Suppressor macrophage treated with lipopolysaccharide for 1 hour (primary cell): ENCODE measurements at places on chromosomes 13 and 19.

DNA sequence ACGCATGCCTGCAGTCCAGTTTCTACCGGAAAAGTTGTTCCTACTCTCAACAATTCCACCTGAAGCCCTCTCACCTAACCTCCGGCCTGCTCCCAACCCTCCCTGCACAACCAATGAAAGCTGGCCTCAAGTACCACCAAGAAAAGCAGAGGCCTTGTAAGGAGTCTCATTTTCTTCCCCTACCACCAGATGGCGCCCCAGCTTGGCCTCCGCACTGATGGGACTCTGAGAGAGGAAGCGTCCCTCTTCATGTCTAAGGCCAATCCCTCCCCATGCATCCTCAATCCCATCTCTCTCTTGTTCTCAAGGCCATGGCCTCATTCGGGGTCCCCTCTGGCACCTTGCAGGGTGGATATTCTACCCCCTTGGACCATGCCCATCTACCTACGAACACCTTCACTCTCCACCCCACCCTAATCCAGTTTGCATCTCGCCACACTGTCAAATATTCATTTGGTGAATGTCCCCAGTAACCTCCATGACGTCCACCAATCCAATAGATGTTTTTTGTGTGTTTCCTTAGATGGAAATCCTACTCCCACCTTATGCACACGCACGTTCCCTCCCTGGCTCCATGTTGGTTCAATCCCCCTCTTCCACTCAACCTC is 412.8 kb downstream of the ZNF536 start:
- peak; percentile 87 for DNase-seq

DNA sequence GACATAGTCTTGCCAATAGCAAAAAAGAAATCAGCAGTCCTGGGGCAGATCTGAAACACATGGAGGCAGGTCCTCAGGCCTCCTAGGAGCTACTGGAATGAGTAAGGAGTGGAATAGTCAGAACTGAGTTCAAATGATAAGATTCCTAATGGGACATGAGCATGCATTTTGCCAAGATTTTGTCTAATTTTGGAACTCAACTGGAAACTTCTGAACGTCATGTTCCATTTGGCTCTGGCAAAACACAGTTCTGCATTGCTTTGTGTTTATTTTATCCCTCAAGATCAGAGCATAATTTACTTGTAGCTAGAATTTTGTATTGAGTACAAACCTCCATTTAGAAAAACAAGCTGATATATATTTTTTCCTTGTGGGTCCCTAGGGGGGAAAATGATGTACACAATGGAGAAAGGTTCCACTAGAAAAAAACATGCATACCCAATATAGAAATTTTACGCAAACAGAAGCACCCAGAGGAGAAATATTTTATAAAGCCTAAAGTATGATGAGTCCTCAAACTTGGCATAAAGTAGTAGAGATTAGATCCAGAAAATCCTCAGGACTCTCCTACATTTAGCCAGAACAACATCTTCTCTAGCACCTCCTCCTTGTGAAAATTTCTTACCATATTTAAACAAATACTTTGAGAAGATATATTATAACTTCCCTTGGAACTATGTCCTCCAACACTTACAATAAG is 149.0 kb upstream of the SERP2 start:
- no peak for DNase-seq

- peak; percentile 82 for DNase-seq
Measured at GRCh38 chr19:35549174-35549788, 3.9 kb downstream of the TMEM147 start.

DNA sequence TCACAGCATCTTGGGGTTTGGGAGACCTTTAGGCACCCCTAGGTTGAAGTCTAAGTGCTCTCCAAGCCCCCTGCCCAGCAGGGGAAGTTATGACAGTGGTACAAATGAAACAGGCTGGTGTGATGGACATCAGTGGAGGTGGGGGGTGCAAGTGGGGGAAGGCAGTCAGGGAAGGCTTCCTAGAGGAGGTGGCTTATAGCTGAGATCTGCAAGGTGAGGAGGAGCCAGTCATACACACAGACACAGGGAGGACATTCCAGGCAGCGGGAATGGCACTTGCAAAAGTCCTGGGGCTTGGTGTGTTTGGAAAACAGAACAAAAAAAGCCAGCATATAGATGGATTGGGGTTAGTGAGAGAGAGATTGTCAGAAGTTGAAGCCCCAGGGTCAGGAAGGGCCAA is 11.6 kb downstream of the HSH2D start:
- DNase-seq, result no peak

GRCh38 chr13:95626768-95627167 is 17.7 kb downstream of the DZIP1 start:
- no peak for DNase-seq

GRCh38 chr13:22235285-22235949 is 564.5 kb downstream of the FGF9 start:
- peak; percentile 34 for DNase-seq

- DNase-seq, result peak; percentile 42
Measured at GRCh38 chr19:54096617-54097106, 3.9 kb downstream of the OSCAR start.

- DNase-seq, result no peak
Measured at GRCh38 chr13:72686766-72687165, 40.7 kb downstream of the MZT1 start.

DNA sequence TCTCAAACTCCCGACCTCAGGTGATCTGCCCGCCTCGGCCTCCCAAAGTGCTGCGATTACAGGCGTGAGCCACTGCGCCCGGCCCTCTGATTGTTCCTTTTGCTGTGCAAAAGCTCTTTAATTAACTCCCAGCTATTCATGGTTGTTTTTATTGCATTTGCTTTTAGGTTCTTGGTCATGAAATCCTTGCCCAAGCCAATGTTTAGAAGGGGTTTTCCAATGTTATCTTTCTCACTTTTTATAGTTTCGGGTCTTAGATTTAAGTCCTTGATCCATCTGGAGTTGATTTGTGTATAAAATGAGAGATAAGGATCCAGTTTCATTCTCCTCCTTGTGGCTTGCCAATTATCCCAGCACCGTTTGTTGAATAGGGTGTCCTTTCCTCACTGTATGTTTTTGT is 19.2 kb upstream of the GRTP1 start:
- no peak for DNase-seq

DNA sequence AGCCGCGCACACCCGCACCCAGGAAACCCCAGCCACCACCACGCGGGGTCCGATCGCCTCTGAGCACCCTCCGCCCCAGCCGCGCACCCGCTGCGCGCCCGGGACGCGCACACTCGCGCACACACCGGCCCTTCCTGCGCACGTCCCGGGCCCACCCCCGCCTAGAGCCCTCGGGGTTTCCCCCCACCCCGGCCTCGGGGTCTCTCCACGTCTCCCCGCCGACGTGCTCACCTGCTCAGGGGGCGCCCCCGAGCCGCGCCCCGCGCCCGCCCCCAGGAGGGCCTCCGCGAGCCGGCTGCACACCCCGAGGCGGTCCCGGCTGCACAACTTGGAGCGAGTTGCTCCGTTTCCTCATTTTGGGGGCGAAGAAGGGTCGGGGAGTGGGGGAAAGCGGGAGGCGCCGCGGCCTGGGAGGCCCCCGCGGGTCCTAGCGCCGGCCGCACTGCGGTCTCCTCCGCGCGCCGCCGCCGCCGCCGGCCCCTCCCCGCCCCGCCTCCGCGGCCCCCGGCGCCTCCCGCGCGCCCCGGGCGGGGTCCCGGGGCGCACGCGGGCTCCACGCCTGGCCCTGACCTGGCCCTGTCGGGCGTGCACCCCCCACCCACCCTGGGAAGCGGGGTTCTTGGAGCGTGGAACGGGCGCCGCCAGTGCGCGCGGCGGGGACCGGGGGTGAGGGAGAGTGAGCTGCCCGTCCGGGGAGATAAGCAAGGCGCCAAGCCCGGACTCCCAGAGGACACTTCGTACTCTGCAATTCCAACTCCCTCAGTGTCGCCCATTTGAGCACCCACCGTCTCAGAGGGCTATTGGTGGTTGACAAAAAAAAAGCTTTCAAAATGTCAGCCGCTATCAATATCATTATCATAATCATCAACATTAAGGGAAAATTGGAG is at the start of gene MATK:
TSS of gene MATK (minus strand) at position 444 of the 887 bp plus-strand sequence. CDS start 1,246 bp downstream, outside the sequence.
- DNase-seq, result peak; percentile 61

GRCh38 chr13:111281751-111282311 is 38.6 kb upstream of the TEX29 start:
- peak; percentile 73 for DNase-seq

- peak; percentile 97 for DNase-seq
Measured at GRCh38 chr19:56120371-56121179, 520 bp downstream of the ZNF787 start.

DNA sequence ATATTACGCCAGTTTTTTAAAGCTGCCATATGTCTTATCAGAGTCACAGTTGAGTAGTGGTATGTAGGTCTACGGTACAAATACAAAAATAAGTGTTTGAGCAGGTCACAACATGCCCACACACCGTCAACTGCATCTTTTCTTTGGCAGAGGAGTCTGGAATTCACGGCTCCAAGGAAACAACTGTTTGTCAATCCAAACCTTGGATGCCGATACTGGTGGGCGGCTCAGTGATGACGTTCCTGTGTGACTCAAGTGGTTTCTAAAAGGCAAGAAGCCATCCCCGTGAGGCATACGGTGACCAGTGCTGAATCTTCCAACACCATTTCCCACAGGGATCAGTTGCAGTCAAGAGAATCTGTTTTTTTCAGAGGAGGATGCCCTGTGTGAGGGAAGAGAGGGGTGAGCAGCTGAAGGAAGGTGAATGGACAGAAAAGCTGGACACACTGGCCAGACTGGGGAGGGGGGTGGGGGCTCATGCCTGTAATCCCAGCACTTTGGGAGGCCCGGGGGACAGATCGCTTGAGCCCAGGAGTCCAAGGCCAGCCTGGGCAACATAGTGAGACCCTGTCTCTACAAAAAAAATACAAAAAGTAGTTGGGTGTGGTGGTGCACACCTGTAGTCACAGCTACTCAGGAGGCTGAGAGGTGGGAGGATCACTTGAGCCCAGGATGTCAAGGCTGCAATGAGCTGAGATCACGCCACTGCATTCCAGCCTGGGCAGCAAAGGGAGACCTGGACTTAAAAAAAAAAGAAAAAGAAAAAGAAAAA is 22.8 kb upstream of the CEBPG start:
- peak; percentile 45 for DNase-seq

DNA sequence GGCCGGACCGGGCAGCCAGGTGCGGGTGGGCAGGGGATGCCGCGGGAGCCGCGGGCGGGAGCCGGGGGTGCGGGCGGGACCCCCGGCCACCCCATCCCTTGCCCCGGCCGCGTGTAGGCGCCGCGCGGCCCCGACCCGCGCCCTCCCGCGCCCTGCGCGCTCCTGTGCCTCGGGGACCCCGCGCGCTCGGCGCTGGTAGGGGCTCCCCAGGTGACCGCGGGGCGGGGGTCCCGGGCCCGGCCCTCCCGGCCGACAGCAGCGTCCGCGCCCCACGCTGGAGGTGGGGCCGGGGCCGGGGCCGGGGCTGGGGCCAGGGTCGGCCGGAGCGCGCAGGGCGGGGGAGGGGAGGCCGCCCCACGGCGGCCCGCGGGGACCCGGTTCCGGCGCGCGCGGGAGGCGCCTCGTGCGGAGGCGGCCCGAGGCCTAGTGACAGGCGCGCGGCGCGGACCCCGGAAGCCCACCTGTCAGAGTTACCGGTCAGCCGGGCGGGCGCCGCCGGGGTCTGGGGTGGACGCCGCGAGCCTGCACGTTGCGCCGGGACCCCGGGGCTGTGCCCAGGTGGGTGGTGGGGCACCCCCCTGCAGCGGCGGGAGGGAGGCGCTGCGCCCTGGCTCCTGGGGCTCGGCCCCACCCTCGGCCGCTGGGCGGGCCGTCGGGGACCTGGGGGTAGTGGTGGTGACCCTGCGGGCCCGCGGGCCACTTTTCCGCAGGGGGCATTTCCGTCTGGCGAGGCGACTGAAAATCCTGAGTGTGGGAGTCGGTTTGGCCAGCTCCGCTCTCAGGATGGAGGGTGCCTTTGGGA is 518 bp downstream of the TFDP1 start:
- DNase-seq, result no peak

- DNase-seq, result no peak
Measured at GRCh38 chr13:40189426-40189825, 477.0 kb downstream of the FOXO1 start.

GRCh38 chr13:108527844-108528243 is 101.6 kb upstream of the MYO16 start:
- DNase-seq, result no peak

GRCh38 chr13:79307866-79308298 is 98.2 kb downstream of the RBM26 start:
- no peak for DNase-seq

- no peak for DNase-seq
Measured at GRCh38 chr13:104140552-104140951, 1074.3 kb upstream of the SLC10A2 start.

DNA sequence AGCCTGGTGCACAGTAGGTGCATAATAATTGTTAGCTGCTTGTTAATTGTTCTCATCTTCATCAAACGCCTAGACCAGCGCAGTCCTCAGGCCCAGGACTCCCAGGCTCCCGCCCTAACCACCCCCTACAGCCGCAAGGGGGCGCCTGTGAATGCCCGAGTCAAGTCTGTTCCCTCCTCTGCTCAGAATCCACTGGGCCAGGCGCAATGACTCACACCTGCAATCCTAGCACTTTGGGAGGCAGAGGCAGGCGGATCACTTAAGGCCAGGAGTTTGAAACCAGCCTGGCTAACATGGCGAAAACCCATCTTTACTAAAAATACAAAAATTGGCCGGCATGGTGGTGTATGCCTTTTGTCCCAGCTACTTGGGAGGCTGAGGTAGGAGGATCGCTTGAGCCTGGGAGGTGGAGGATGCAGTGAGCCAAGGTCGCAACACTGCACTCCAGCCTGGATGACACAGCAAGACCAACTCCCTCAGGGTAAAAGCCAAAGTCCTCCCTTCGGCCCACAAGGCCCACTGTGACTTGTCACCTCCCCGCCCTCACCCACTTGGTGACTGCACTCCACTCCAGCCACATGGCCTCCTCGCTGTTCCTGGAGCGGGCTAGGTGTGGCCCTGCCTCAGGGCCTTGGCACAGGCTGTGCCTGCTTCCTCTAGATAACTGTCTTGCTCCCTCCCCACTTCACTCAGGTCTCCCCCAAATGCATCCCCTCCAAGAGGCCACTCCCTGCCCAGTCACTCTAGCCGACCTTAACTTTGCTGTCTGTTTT is 9.1 kb downstream of the ZNF653 start:
- peak; percentile 79 for DNase-seq

GRCh38 chr19:53771144-53771543 is 53.0 kb downstream of the NLRP12 start:
- DNase-seq, result no peak
